ENCODE measurements at places on chromosomes 13 and 19.

DNA sequence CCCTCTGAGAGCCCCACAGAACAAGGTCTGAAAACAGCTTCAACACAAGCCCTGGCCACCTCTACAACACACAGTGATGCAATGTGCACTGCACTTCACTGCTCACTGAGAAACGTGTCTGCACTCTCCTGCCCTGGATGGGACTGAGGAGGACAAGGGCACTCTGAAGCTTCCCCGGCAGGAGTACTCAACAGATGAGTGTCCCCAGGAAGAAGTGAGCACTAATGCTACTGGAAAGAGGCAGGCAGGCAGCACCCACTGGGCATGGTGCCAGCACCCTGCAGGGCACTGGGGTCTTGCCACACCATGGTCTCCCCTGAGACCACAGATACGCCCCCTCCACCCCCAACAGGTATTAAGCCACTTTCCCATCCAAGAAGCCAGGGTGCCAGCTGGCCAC lies 17.7 kb upstream of the SLC35E1 start:
- DNase-seq: no peak

GRCh38 chr13:45928843-45929242 lies 77.3 kb upstream of the SIAH3 start:
- peak; percentile 86 for DNase-seq

GRCh38 chr13:29509999-29510589 lies 85.4 kb downstream of the SLC7A1 start:
- no peak for DNase-seq

GRCh38 chr13:20128459-20128931 lies 32.4 kb downstream of the GJA3 start:
- DNase-seq: no peak

- no peak for DNase-seq
Measured at GRCh38 chr19:8500158-8500557, 2.3 kb downstream of the PRAM1 start.

- DNase-seq: no peak
Measured at GRCh38 chr13:35531526-35531925, 55.0 kb upstream of the MAB21L1 start.

- no peak for DNase-seq
Measured at GRCh38 chr13:78655906-78656305, 3.0 kb downstream of the OBI1 start.

GRCh38 chr13:100600915-100601314 lies 12.3 kb upstream of the GGACT start:
- DNase-seq: no peak

- no peak for DNase-seq
Measured at GRCh38 chr13:111184458-111185401, 69.6 kb downstream of the ARHGEF7 start.

DNA sequence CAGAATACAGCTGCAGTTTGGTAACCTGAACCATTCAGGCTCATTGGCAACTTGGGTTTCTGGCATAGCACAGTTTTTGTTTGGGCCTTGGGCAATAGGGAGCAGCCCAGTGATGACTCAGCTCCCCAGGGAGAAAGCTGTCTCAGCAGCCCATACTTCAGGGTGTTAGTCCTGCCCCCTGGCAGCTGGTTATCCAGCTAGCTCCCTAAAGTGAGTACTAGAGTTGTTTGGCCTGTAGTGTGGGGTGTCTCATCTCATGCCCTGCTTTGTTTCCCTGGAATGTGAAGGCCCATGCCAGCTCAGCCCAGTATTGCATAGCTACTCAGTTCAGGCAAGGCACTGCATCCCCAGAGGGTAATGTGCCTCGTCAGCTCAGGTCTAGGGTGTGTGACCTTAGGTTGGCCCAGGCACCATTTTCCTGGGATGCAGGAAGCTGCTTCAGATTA lies 18.2 kb upstream of the ZNF543 start:
- no peak for DNase-seq

GRCh38 chr13:29963089-29963488 lies 112.7 kb upstream of the UBL3 start:
- no peak for DNase-seq

DNA sequence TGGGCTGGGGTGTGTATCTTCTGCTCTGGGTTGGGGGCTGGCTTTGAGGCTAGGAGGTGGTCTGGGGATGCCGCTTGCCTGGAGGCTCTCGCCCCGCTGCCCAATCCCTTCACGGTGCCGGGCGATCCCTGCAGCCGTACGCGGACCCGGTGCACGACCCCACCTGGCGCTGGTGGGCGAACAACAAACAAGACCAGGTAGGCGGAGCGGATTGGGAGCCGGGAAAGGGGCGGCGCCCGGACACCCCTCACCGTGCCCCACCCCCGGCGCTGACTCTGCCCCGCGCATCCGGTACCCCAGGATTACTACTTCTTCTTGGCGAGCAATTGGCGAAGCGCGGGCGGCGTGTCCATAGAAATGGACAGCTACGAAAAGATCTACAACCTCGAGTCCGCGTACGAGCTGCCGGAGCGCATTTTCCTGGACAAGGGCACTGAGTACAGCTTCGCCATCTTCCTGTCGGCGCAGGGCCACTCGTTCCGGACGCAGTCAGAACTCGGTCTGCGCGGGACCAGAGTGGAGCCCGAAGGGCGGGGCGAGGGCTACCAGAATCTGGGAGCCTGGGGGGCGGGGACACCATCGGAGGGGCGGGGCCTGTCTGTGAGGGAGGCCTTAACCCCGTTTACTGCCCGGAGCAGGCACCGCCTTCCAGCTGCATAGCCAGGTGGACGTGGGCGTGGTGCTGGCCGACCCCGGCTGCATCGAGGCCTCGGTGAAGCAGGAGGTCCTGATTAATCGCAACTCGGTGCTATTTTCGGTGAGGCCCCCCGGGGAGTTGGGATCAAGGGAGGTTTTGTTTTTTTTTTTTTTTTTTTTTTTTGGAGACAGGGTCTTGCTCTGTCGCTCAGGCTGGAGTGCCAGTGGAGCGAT lies 12.1 kb upstream of the PSMD8 start:
- DNase-seq: no peak

DNA sequence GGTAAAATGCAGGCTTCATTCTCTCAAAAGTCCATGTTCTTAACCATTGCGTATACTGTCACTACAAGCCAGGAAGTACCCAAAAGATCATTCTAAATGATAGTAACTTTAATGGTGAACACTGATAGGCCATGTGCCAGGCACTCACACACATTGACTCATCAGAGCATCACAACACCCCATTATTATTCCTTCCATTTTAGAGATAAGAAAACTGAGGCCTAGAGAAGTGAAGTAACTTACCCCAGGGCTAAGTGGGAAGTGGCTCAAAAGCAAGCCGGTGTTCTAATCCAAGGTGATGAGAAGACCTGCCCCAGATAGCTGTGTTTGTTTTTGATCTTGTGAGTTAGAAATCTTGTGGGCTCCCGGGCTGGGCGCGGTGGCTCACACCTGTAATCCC lies 1.4 kb upstream of the PHLDB3 start:
- DNase-seq: no peak

DNA sequence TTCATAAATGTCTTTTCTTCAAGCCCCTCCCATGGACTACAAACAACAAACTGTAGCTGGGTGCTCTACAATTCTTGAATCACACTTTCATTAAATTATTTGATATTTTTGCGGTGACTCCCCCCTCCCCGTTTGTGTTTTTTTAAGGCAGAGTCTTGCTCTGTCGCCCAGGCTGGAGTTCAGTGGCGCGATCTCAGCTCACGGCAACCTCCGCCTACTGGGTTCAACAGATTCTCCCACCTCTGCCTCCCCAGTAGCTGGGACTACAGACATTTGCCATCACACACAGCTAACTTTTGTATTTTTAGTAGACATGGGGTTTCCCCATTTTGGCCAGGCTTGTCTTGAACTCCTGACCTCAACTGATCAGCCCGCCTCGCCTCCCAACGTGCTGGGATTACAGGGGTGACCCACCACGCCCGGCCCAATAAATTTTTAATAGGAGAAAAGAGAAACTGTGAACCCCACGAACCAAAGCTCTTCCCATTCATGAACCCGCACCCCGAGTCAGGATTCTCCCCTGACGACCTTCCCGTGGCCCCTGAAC lies 703 bp downstream of the ZNF506 start:
- DNase-seq: no peak

DNA sequence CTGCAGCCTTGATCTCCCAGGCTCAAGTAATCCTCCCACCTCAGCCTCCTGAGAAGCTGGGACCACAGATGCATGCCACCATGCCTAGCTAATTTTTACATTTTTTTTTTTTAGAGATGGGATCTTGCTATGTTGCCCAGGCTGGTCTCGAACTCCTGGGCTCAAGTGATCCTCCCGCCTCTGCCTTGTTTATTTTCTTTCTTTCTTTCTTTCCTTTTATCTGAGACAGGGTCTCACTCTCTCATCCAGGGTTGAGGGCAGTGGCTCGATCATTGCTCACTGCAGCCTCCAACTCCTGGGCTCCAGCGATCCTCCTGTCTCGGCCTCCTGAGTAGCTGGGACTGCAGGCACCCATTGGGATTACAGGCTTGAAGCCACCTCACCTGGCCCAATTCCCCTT lies 3.8 kb upstream of the GNG7 start:
- no peak for DNase-seq

- DNase-seq: no peak
Measured at GRCh38 chr13:42417626-42418025, 145.7 kb downstream of the AKAP11 start.

Measured in retinal pigment epithelial cell (primary cell).